HFFc6 (cell line): ENCODE measurements at places on chromosomes 5 and 9. TPM values are rescaled to one million over a fixed set of nuclear protein-coding genes. Genes with fewer than 3 reads are reported as not detected.

OR1J2 gene
- not detected in 3 replicates for total RNA-seq

NRG2 gene
- 0.15 to 0.35 TPM (median 0.18 TPM) in 3 replicates for total RNA-seq

ARL10 gene
- 7.3 to 8.9 TPM (median 8.7 TPM) in 3 replicates for total RNA-seq

DNA sequence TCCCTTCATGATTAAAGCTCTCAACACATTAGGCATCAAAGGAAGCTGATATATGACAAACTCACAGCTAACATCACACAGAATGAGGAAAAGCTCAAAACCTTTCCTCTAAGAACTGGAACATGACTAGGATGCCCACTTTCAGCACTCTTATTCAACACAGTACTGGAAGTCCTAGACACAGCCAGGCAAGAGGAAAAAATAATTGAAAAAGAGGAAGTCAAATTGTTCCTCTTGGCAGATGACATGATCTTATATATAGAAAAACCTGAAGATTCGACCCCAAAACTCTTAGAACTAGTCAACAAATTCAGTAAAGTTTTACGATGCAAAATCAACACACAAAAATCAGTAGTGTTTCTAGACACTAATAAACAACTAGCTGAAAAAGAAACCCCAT lies 144.3 kb upstream of the NREP start:
- DNase-seq = no peak

- no peak for DNase-seq
These were observed 206.6 kb downstream of the DEPDC1B start for GRCh38 chr5:60493372-60493771.

DNA sequence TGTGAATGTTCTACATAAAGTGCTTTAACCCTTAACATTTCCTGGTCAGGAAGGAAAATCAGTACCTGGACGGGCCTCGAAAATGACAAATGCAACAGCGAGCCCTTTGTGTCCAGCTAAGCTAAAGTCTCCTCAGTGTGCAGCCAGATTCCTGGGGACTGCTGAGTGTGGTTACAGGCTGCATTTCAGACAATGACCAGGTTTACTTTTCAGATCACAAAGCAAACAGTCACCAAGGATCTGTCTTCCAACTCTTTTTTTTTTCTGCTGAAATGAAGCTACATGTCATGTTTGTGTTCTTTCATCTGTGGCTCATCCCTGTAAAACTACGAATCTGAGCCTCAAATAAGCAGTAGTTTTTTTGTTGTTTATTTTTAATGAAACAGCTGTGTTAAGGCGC lies 20.8 kb downstream of the SLC46A2 start:
- no peak for DNase-seq

DNA sequence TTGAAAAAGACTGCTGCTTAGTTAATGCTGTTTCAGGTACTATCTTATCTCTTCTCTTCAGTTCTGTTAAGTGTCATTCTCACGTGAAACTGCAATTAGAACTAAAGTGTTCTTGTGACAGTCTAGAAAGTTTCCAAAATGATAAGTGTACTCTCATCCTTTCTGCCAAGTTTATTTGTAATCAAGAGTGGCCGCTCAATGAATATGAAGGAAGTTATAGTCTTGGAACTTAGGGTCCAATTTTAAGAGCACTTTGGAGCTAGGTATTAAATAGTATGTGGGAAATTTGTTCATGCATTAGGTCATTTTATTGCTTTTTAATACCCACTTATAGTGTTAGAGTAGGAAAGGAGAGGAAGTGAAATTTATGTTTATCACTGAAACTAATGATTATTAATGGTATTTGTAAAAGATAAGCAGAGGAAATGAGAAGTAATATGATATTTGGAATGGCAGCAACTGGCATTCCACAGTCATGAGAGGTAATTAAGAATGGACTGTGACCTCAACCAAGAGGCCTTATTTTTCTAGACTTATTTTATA lies 20.4 kb downstream of the XRCC4 start:
- DNase-seq = peak; percentile 26

DNA sequence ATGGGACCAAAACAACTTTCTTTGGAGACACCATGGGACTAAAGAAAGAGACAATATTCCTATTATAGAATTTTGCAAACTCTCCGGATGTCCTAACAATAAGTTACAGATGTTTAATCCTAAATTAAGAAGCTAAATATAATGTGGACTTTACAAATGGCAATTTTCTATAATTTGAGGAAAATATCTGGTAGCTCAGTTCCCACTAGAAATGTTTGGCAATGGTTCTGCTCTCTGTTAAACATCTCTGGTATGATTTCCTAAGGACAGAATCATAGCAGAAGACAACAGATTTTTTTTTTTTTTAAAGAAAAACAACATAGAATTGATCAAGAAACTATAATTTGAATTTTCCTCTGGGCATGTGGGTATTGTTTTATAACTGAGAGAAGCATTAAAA lies 232.8 kb downstream of the ENC1 start:
- DNase-seq = no peak

DNA sequence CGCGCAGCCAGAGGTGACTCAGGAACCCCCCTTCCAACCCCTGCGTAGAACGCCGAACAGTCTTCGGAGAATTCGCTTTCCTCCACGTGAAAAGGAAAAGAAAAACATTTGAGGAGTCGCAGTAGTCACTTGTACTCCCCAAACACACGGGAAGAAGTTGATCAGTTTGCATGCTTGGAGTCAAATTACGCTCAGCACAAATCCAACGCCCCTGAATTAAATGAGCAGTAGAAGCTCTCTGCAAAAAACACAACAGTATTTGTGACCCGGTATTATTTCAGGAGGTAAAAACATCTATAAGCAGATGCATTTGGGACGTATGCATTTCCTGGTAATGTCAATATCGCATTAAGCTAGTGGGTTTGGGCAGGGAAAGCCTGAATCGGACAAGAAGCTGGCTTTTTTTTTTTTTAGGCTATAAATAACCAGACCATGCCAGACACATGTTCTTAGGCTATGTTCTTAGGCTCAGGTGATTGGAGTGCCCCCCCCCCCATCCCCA lies 854 bp upstream of the ARL15 start:
- peak; percentile 10 for DNase-seq
